GM04504 (cell line): ENCODE measurements at places on chromosomes 3 and 15.

DNA sequence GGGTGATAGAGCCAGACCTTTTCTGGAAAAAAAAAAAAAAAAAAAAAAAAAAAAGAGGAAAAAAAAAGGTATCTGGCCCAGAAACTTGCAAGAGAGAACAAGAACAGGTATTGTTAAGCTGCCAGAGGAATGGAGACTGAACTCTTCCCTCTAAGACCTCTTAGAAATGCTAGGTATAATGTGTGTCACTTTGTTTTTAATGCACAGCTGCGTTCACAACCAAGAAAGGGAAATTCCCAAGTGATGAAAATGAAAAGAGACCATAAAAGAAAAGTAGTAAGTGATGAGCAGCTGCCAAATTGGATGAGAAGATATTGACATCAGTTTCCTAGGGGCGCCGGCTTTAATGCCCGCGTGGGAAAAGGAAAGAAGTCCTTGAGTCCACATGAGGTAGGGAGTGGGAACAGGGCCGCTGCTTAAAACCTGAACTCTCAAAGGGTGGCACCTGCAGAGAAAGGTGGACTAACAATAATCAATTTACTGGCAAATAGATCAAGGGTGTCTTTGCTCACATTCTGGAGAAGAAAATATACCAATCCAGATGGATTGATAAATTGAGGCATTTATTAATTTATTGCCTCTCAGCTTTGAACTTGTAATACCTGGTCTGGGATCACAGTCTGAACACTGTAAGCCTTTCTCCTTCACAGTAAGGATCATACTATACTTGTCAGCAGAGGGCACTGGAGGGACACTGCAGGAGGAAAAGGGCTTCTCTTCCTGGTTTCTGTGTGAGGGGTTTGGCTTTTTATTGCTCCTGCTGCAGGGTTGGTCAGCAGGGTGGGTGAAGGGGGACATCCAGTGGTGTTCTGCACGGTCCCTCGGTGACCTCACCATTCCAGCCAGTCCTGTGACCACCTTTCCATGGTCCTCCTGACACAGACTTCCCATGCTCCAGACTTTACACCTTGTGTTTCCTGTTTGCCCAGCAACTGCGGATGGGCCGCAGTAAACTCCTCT, 131.6 kb downstream of the AQP9 start:
- DNase-seq: peak; percentile 27

- DNase-seq: peak; percentile 13
Measured at GRCh38 chr3:120683213-120683612, 1.2 kb upstream of the HGD start.

DNA sequence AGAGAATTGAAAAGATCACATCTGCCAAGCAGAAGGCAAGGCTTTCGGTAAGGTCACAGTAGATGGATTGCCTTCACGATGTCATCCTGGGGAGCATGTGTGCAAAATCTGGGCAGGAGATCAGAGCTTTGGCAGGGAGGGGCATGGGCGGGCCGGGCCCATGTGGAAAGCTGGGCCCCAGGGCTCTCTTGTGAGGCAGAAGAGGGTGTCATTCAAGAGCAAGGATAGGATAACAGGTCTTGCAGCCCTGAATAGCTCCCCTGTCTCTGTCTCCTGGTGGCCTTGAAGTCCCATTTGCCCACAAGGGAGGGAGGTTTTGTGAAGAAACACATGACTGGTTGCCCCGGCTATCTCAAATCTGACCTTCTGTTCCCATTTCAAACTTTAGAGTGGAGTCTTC, 172.0 kb downstream of the OPA1 start:
- no peak for DNase-seq

DNA sequence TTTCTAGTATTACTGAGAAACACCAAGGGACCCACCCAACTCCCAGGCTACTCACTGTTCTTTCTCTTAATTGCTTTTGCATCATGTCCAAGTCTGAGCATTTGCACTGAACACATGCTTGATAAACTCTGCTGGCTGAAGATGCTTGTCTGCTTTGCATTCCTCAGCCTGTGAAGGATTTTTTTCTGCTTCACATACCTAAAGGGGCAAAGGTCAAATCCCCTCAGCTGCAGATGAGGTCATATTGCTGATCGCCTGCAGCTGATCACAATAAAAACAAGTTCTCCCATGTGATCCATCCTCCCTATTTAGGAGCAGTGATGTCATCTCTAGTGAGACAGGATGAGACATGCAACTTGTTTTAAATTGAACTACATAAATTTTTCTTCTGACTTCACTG, 84.6 kb upstream of the DCBLD2 start:
- DNase-seq: peak; percentile 88

- DNase-seq: no peak
Measured at GRCh38 chr15:35690698-35691116, 144.7 kb upstream of the DPH6 start.

DNA sequence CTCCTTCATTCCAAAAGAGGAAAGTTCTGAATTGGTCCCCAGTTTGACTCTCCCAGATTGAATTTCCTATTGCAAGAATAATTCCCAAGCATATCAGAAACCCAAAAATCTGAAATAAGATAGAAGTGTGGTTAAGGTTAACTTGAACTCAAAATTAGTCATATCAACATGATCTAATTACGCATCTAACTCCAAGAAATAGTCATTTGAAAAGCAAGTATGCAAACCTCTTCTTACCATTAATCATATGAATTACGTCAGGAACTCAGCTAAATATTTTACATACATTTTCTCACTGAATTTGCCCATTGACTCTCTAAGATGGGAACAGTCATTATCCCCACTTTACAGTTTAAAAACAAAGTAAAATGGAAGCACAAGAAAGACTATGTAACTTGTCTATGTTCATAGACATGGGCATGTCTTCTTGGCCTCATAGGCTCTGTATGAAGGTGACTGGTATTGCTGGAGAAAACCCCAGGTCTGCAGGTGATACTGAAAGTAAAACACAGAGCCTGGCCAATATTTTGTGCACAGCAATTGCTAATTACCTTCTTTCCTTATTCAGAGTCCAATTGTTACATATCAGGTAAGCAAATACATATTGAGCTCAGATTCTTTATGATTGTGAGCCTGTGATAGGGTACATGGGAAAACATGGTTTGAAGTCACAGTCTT, 139.2 kb downstream of the ATP8B4 start:
- no peak for DNase-seq

GRCh38 chr3:158050461-158050860, 55.8 kb downstream of the SHOX2 start:
- DNase-seq: no peak

DNA sequence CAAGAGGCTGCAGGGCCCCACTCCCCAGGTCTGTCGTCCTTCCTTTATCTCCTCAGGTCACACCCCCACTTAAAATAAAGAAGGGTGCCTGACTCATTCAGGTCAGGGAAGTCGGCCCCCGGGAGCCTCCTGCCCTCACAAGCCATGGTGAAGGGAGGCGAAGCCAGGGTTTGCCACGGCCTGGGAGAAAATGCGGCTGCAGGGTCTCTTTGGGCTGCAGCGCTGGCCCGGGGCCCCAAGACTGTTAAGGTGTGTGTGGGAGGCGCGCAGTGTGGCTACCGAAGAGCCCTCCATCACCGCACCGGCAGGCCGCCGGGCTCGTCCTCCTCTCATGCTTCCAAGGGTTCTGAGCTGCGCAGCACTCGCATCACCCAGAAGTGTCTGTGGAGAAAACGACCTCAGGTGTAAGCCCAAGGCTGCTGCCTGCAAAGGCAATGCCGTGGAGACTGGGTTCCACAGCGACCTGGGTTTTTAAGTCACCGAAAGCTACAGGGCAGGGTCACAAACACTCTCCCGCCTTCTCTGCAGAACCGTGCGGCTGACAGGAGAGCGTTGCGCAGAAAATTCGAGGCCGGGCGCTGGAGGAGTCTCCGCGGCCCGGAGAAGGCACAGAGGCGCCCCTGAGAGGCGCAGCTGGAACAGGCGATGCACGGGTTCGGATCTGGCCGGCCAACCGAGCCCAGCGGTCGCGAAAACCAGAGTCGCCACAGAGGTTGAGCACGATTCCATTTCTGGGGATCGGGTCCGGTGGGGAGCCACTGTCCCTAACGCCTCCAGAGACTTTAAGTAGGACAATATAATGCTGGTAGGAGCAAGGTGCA, 8.7 kb downstream of the FOXL2 start:
- no peak for DNase-seq

DNA sequence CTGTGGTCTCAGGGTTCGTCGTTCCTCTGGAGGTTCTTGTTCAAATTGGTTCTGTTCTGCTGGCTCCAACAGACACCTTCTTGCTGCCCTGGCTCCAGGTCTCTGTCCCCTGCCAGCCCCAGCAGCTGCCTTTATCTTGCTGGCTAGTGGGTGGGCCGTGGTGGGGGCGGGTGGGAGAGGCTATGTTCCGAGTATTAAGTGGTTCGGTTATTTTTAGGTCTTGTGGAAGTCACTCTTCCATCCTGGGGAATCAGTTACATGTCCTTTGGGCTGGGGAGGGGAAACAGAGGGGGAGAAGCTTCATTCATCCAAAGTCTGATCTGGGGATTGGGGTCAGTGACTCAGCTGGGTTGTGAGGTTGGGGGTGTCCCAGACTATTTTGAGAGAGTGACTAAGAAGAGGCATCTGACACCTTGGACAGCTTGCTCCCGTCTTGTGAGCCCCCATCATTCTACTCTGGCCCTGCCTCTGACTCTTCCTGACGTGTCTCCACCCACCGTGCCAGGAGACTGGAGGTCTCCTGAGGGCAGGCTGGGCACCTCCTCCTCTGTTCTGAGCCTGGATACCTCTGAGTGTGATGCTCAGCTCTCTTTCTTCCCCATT, at the start of gene XIRP1:
Gene XIRP1, minus strand, starts transcription at position 106 of the 603 bp plus-strand sequence. CDS start 3,150 bp downstream, outside the sequence.
- DNase-seq: no peak
